Stimulated activated CD4-positive, alpha-beta T cell treated with anti-CD3 and anti-CD28 coated beads, TNF-alpha, amount 100 ng/mL, for 24 hours (primary cell): ENCODE measurements at places on chromosomes 11 and 22.

DNA sequence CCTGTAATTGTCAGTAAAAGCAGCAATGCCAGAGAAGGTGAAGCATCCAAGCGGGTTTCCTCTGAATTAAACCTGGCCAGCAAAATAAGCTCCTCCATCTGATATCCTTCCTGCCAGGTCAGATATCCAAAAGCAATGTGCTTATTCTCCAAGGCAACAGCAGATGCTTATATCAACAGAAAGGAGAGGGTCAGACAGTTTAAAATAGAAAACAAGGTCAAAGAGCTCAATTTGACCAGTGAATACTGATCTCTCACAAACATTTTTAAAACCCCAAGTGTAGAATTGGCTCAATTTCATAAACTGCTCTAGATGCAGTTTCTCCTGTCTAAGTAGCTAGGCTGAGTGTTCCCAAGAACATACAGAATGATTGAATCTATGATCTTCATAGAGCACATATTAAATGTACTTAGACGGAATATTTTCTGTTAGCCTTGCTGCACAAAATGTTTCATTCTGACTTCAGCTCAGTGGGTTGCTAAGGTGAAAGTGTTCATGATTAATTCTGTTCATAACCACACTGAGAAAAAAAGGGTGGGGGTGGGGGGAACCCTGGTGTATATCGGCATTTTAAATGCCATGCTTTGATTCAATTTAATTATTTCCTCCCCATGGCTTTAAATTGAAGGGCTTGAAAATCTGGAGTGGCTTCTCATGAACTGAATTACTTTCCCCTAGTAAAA is 174.2 kb upstream of the ARHGAP20 start:
- no peak for DNase-seq

- DNase-seq = no peak
Observed at GRCh38 chr11:27673979-27674663, 26.1 kb downstream of the BDNF start.

GRCh38 chr11:86938203-86938899 is 16.8 kb downstream of the FZD4 start:
- DNase-seq = no peak

- peak; percentile 76 for DNase-seq
Observed at GRCh38 chr22:38758276-38758945, 2.6 kb upstream of the SUN2 start.

- no peak for DNase-seq
Observed at GRCh38 chr11:4947505-4947904, at the start of gene OR51A4. TSS of gene OR51A4 (minus strand) at chr11:4947605. CDS start at chr11:4947100, 505 bp downstream.

GRCh38 chr11:5288906-5289550 is 12.7 kb downstream of the OR51B4 start:
- no peak for DNase-seq

- DNase-seq = no peak
Observed at GRCh38 chr11:33869481-33870422, 22.1 kb downstream of the LMO2 start.

DNA sequence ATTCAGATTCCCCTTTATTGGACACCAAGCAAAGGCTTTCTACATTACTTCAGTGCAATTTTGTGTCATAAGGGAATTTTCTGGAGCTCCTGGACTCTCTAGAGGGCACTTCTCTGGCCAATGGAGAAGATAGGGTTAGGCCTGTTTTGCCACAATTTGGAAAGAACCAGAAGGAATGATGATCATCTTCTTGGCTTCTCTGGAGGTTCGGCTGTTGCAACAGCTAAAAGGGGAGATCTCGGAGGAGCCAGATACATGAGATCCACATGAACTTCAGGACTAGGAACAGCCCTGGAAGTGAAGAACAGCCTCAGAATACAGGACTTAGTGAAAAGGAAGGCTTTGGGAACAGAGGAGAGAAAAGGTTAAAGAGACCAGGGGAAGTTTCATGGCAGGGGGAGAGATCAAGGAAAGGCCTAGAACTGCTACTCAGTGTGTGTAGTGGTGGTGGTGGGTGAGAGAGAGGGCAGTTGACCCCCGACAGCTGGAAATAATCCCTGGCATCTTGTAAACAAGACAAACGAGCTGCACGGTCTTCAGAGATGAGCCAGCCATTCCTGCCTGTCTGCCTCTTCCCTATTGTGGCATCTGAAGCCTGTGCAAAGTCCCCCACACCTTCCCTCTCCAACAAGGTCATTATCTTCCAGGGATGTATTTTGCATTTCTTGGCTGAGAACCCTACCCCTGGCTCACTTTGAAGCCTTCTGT is 83.8 kb downstream of the CCDC81 start:
- DNase-seq = no peak

GRCh38 chr11:41522391-41522790 is 62.9 kb upstream of the LRRC4C start:
- DNase-seq = no peak

DNA sequence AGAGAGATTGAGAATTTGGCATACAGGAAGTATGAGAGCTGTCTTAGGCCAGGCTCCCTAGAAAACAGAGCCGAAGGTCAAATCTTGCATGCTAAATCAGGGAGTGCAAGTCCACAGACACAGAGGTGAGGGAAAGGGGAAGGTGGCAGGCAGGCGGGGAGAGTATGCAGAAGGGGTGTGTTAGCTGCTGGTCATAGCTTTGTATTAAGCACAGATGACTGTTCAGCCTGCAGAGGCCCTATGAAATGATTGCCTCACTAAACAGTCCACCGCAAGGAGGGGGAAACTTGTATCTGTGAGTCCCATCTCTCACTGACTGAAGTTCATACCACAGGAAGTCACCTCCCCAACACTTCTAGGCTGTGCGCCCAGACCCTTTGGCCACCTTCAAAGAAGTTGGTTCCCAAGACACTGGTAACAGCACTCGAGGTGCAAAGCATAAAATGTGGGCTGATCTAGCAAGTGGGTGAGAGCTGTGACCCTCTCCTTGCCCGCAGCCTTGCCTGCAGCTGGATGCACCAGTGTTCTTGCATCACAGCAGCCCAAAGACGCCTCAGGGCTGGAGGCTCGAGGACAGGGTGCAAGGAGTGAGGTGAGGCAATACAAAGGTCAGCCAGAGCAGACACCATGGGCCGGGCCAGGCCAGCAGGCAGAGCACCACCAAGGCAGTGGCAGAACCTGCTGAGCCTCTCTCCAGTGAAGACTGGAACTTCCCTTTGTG is 115.3 kb upstream of the TBCEL start:
- no peak for DNase-seq

DNA sequence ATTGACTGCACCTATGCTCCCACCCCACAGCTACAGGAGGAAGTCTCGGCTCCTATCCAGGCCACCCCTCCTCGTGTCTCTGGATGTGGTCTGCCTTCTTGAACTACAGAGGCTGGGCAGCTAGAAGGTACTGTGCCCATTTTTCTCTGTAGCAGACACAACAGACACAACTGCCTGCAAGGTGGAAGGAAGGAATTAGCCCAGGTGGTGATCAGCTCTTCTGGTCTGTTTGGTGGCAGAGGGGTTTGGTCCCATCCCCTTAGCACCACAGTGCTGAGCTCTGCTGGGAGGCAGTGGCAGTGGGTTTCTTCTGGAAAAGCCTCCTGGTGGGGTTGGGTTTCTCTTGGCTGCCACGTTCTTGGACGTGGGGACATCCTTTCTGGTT is 132.5 kb downstream of the MPPED1 start:
- DNase-seq = no peak

DNA sequence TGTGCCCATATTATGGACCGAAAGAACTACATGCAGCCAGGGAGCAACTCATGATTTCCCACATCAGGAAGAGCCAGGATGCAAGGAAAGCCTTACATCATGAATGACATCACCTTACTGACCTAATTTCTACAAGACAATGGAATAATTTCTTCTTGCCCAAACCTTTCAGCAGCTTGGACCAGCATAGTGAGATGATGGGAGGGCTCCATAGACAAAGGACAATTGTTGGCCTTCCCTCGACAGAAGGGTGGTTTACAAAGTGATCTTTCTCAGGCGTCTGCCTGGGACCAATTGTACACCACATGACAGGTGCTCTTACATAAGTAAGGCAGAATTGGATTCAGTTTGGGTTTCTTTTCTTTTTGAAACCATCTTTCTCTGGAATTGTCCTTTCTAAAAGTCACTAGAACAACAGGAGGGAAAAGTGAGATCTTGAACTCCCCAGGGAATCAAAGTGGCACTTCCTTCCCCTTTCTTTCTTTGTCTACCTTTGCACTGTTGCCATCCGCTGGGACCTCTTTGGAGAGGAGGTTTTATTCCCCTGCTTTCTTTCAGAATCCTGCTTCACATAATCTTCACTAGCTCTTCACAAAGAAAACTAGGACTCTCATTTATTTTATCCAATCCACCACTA is 51.7 kb upstream of the PAK1 start:
- DNase-seq = no peak

- no peak for DNase-seq
Observed at GRCh38 chr22:42190274-42190673, 59.7 kb upstream of the CYP2D6 start.

DNA sequence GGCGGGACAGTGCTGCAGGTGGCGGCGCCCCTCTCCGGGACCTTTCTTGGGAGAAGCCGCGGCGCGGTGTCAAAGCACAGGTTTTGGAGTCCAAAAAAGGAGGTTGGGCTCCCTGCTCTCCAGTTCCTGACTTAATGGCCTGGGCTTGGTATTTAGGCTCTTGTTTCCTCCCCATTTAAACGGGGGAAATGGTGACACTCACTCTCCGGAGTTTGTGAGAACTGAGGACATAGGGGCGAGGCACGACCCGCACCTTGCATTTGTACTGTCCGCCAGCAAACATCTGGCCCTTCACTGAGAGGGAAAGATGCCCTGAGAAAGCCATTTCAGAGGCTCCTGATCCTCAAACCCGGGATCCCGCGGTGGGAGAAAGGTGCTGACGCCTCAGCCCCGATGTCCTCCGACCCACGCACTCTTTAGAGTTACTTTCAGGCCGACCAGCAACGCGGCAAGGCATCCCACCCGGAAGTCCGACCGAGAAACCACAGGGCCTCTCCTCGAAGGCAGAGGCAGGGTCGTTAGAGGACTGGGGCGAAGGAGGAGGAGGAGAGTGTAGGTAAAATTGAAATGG is 2.9 kb upstream of the WDR74 start:
- DNase-seq = peak; percentile 47

DNA sequence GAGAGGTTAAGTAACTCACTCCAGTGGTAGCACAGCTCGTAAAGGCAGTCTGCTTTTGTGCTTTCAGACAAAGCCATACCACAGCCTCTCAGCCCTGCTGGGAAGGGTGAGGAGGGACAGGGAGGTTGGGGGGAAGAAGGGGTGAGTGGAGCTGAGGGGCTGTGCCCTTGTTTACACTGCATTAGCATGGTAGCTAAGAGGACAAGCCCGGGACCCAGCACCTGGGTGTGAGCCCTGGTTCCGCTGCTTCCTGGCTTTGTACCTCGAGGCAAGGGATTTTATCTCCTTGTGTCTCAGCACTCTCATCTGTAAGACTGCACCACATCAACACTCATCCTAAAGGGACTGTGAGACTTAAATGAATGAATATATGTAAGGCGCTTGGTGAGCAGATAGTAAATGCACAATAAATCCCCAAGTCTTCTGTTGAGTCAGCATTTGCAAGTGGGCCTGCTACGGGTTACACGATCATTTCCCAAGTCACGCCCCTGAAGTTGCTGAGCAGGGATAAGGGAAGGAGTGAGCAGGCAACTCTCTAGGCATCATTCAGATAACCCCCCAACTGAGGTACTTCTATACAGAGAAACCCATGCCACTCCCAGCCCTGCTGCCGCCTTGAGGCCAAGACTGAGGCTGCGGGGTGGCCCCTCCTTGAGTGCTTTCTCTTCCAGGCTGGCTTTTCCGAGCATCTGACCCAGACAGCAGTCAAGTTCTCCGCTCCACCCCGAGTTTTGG is 7.5 kb downstream of the RASD2 start:
- DNase-seq = no peak

- no peak for DNase-seq
Observed at GRCh38 chr11:112806876-112807275, 154.3 kb upstream of the NCAM1 start.
